ENCODE measurements at places on chromosomes 3 and 15. TPM values are rescaled to one million over a fixed set of nuclear protein-coding genes. Genes with fewer than 3 reads are reported as not detected.

Gene CKMT1B
- 0.25 TPM for total RNA-seq

Gene SERINC4
- 0.46 TPM for total RNA-seq

Gene ERICH6
- 0.58 TPM for total RNA-seq

Gene ITPKA
- total RNA-seq, result 4.2 TPM

- no peaks in the 10 kb centered on the region for H3K4me1 ChIP-seq
- H3K27ac ChIP-seq, result no peak overlapping the region
- H3K4me3 ChIP-seq, result no peak overlapping the region
- no peaks in the 10 kb centered on the region for H3K27me3 ChIP-seq
Measured at GRCh38 chr3:963755-964154, 129.1 kb upstream of the CNTN6 start.

DNA sequence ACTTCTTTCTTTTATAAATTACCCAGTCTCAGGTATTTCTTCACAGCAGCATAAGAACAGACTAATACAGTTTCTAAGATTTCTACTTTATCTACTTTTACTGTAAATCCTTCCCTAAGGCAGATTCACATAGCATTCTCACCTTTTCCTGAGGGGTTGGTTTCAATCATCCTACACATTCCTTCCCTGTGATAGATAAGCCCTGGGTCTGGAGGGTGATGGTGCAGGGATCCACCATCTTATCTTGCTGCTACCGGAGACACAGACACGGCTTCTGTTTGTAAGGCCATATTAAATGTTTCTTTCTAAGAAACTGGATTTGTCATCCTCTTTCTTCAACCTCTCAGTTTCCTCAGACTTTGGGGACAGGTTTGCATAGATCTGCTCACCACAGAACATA is 6.1 kb downstream of the IQCF5 start:
- H3K4me1 ChIP-seq, result no peaks in the 10 kb centered on the region
- DNase-seq, result no peak
- peaks cover 11% of the 10 kb centered on the region for H3K27me3 ChIP-seq
- no peak overlapping the region for H3K4me3 ChIP-seq
- H3K27ac ChIP-seq, result no peak overlapping the region
- no peaks in the 10 kb centered on the region for H3K36me3 ChIP-seq

DNA sequence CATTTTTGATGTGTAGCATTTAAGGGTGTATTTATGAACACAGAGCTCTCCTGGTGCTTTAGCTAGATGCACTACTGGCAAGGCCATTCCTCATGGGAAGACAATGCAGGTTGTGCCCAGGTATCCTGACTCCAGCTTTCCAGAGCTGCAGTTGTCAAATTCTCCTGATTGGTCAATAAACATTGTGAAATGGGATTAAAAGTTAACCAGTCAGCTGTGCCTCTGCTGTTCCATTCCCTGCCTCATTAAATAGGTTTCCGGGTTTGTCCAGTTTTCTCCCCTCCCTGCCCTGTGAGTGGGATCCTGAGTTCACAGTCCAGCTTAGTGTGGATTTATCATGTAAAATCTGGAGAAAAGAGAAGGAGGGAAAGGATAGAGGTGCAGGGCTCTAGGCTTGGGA is 207.3 kb downstream of the SQOR start:
- H3K4me3 ChIP-seq, result no peak overlapping the region
- DNase-seq, result no peak
- H3K27ac ChIP-seq, result no peak overlapping the region
- no peaks in the 10 kb centered on the region for H3K36me3 ChIP-seq
- H3K4me1 ChIP-seq, result no peaks in the 10 kb centered on the region

GRCh38 chr3:83946049-83946448 is 1012.7 kb upstream of the CADM2 start:
- no peaks in the 10 kb centered on the region for H3K27me3 ChIP-seq
- DNase-seq, result no peak
- H3K36me3 ChIP-seq, result no peaks in the 10 kb centered on the region
- no peak overlapping the region for H3K27ac ChIP-seq
- H3K4me1 ChIP-seq, result no peaks in the 10 kb centered on the region

DNA sequence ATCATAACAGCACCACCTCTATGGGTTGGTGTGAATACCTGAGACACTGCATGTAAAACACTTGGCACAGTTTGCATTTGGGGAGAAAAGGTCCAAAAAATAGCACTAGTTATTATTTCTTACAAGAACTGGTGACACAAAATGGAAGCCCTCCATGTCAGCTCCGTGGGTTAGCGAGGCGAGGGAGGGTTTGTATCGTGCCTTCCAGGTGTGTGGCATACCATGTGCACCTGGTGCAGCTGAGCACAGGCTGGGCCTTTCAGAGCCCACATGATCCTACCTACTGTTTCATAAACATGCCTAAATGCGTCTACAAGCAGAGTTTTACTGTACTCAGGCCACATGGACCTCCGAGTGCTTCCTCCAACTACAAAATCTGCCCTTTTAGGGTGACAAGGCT is 5.6 kb downstream of the CXCR6 start:
- peaks cover 8% of the 10 kb centered on the region for H3K27me3 ChIP-seq
- no peak overlapping the region for H3K4me3 ChIP-seq
- DNase-seq, result no peak

DNA sequence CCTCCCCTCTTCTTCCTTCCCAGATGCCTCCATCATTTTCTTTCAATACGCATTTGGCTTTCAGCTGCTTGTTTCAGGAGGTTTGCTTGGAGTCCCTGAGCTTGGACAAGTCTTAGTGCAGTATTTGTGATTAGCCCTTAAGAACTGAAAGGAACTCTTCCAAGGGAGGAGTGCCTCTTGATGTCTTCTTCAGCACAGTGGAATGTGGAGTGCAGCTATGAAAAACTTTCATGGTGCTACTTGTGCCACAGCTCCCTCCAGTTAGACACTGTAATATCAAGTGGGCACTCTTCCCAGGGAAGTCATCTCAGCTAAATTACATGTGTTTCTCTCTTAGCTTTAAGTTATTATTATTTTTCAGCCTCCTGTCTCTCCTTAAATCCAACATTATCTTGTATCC is 173.1 kb downstream of the NECTIN3 start:
- no peak for DNase-seq
- no peak overlapping the region for H3K27ac ChIP-seq
- no peak overlapping the region for H3K4me3 ChIP-seq
- peaks cover 2% of the 10 kb centered on the region for H3K4me1 ChIP-seq
- H3K27me3 ChIP-seq, result no peaks in the 10 kb centered on the region

- DNase-seq, result no peak
- peaks cover 7% of the 10 kb centered on the region for H3K36me3 ChIP-seq
- no peaks in the 10 kb centered on the region for H3K27me3 ChIP-seq
- no peaks in the 10 kb centered on the region for H3K4me1 ChIP-seq
- no peak overlapping the region for H3K27ac ChIP-seq
Measured at GRCh38 chr3:48855681-48856447, 8.2 kb upstream of the PRKAR2A start.

GRCh38 chr15:35286721-35287120 is 201.6 kb upstream of the NANOGP8 start:
- H3K27me3 ChIP-seq, result no peaks in the 10 kb centered on the region
- H3K4me1 ChIP-seq, result no peaks in the 10 kb centered on the region
- no peak overlapping the region for H3K4me3 ChIP-seq
- H3K27ac ChIP-seq, result no peak overlapping the region

GRCh38 chr3:19945969-19946831 is 697 bp upstream of the RAB5A start:
- peak; percentile 13 for DNase-seq
- H3K4me3 ChIP-seq, result peak overlapping the region; percentile 96
- H3K27ac ChIP-seq, result peak overlapping the region; percentile 99
- peaks cover 34% of the 10 kb centered on the region for H3K4me1 ChIP-seq

- H3K36me3 ChIP-seq, result no peaks in the 10 kb centered on the region
- H3K4me3 ChIP-seq, result no peak overlapping the region
- H3K27ac ChIP-seq, result no peak overlapping the region
- H3K4me1 ChIP-seq, result peaks cover 23% of the 10 kb centered on the region
- H3K27me3 ChIP-seq, result peaks cover 11% of the 10 kb centered on the region
Measured at GRCh38 chr3:10546820-10547263, 41.5 kb upstream of the ATP2B2 start.
